Amygdala (tissue), 56 donors: ENCODE measurements at places on chromosomes 5 and 9.

GRCh38 chr5:42808888-42809611, 2.6 kb downstream of the SELENOP start:
- DNase-seq: no peak

DNA sequence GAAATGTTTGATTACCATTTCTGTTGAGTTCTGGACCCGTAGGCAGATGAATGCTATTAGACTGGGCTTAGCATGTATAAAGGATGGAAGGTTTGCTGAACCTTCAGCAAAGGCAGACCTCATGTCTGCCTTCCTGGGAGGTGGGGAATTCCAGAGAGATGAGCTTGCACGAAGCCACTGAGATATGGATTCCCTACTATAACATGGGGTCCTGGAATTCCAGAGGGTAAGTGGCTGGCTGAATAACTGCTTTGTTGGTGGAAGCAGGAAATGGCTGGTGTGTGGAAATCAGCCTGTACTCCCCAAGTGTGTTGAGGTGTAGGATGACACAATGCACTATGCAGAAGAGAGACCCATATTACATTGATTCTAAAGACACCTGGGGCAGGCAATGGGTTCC, 526.4 kb downstream of the CTNND2 start:
- no peak for DNase-seq

DNA sequence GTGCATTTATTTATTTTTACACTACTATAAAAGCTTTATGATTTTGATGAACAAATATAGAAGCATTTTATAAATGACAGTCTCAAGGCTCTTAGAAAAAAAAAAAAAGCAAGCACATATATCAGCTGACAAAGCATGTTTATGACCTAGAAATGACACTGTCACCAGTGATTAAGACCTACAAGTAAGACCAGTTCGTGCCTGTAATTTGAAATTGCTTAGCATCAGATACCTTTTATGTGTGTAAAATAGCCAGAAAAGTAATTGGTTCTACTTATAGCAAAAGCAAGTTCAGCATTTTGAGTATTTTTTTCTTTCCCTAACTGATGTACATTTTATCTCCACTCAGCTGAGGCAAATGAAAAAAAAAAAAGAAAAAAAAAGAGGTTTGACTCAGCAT, 808.4 kb downstream of the CDH18 start:
- DNase-seq: no peak

DNA sequence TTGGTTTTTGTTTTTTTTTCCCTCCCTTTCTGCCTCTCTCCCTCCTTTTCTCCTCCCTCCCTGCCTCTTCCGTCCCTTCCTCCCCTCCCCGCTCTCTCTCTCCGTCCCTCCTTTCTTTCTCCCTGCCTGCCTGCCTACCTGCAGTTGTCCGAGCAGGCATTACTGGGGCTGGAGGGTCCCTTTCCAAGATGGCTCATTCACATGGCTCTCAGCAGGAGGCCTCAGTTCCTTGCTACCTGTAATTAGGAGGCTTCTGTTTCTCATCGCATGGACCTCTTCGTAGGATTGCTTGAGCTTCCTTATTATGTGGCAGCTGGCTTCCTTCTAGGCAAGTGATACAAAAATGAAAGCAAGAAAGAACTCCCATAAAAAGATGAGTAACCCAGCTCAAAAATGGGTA, 8.0 kb downstream of the RGS3 start:
- no peak for DNase-seq

GRCh38 chr5:172005708-172006320, 624 bp downstream of the FBXW11 start:
- DNase-seq: no peak

GRCh38 chr5:65078331-65078730, 309.6 kb downstream of the CWC27 start:
- DNase-seq: no peak

DNA sequence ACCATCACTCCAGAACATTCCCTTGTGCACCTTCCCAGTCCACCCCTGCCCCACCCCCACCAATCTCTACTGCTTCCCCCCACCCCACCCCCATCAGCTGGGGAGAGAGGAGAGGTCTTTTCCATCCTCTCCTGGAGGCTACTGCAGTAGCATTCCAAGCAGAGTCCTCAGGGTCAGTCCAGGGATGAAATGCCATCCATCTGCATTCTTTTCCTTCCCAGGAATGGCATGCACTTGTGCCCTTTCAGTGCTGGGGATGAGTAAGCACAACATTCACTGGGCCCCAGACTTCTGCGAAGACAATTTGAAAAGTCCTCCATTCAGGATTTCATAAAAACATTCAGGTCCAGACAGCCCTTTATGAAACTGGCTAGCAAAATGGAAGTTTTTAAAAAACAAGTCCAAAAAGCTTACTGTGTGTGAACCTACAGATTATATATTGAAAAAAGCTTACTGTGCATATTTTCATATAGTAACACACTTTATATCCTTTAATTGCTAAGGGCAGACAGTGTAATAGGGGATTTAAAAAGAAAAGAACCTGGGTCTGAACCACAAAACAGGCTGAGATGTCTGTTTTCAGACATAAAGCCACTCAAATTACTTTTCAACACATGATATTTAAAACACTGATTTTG, 50.0 kb upstream of the GOLPH3 start:
- DNase-seq: no peak

GRCh38 chr9:34582787-34583186, 6.7 kb downstream of the CNTFR start:
- DNase-seq: no peak

- no peak for DNase-seq
Observed at GRCh38 chr5:59620535-59621212, 272.9 kb downstream of the PDE4D start.
